Stimulated activated effector memory CD8-positive, alpha-beta T cell treated with anti-CD3 and anti-CD28 coated beads, Interleukin-12 subunit alpha, Interleukin-12 subunit beta, amount 100 ng/mL, for 72 hours (primary cell): ENCODE measurements at places on chromosomes 7 and 10.

- DNase-seq = no peak
Observed at GRCh38 chr7:80135309-80136104, 876 bp downstream of the GNAI1 start.

DNA sequence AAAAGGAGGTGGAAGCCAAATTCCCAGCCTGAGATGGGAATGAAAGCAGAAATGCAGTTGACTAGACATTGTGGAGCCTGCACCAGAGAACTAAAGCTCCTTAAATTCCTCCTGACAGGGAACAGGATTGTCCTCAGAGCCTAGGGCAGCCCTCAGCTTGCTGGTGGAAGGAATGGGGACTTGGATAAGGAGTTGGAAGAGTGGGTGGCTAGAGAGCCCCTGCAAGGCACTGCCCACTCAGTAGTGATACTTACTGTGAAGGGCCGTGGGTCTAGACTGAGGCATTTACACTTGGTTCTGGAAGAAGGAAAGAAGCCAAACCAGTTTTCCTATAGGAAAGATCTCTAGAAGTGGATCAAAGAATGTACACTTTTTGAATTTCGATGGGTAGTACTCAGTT, 117.6 kb downstream of the PLCE1 start:
- no peak for DNase-seq

DNA sequence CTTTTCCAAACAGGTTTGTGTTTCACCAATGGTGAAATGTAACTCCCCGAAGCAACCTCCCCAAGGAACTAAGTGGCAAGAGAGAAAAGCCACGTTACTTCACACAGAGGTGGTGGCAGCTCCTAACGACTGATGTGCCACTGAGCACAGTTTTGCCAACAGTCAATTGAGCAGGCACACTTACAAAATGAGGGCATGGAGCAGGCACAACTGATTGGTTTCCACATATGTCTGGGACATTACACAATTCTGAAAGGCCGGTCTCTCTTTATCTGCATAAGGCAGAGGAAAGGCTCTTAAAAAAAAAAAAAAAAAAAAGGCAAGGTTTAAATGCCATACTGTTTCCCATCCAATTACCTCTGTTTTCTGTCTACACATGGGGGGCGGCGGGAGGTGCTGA, 86.7 kb downstream of the GFRA1 start:
- DNase-seq = no peak

DNA sequence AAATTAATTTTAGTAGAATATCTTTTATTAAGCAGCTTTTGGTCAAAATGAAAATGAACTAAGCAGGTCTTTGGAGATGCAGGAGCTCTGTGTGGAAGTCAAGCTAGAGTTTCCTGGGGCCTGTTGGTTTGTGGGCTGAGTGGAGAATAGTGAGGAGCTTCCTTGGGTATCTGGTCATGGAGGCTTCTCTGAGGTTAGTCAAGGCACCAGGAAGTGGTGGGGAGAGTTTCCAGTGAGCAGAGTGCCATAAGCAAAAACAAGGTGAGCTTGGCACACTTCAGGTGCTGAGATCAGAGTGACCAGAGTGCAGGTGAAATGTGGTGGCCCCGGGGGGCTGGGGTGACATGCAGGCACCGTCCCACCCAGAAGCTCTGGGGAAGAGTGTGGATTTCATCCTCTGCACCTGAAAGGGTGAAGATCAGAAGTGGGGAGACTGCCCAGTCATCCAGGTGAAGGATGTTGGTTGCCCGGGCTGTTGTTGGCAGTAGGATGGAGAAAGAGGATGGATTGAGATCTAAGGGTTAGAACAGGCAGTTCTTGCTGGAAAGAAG, 77.4 kb downstream of the WDR37 start:
- DNase-seq = no peak

- no peak for DNase-seq
Observed at GRCh38 chr10:88186335-88186734, 322.9 kb downstream of the PTEN start.

- no peak for DNase-seq
Observed at GRCh38 chr7:11829954-11830353, 2.0 kb downstream of the THSD7A start.

GRCh38 chr10:72253578-72253977, 20.1 kb upstream of the DDIT4 start:
- no peak for DNase-seq

DNA sequence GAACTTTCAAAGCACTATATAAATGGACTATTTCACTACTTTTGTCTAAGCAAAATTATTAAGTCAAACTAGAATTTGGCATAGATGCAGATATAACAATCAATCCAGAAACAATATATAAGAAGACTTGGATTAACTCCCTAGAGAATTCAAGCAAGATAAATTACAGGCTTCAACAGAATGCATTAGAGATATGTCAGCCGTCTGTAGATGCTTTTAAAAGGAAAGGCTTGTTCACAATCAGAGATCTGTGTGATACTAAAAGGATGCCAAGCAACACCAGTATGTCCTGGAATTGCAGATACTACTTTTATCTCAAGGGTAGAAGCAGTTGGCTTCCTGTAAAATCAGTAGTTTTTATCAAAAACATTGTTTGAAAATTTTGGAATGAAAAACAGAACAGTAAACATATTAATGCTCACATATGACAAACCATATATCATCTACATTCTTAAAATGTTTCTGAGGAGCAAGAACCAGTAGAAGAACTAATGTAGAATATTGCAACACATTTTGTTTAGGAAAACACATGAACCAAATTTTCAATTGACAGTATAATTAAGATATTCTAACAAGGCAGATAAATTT, 947.9 kb upstream of the LRRN3 start:
- no peak for DNase-seq

DNA sequence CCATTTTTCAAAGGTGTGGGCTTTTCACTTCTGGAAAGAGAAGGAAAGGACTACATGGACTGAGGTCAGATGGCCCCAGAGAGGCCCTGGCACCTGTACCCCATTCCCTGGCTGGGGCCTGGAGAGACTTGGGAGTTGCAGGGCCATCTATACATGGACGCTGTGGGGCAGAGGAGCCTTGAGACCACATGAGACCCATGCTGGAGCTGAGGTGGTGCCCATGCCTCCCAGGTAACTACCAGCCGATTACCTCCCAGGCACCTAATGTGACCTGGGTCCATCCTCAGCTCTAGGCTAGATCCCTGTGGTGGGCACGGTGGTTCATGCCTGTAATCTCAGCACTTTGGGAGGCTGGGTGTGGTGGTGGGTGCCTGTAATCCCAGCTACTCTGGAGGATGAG, 81.3 kb downstream of the GPR26 start:
- no peak for DNase-seq
